AG10803 (cell line): ENCODE measurements at places on chromosomes 7 and 10.

DNA sequence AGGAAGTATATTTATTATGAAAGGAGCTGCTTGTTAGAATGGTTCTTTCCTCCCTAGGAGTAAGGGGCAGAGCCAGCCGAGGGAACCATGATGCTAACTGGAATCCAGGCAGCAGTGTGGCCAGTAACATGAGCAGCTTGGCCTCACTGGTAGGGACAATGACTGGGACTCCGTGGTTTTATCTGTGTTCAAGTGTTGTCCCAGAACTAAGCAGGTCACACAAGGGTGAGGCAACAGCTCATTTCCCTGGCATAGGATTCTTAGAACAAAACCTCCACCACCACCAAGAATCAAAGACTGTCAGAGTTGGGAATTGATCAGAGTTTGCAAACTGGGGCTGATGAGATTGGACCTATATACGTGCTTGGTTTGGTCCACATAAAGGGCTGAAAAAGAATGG is 138.9 kb upstream of the COBL start:
- DNase-seq = no peak

DNA sequence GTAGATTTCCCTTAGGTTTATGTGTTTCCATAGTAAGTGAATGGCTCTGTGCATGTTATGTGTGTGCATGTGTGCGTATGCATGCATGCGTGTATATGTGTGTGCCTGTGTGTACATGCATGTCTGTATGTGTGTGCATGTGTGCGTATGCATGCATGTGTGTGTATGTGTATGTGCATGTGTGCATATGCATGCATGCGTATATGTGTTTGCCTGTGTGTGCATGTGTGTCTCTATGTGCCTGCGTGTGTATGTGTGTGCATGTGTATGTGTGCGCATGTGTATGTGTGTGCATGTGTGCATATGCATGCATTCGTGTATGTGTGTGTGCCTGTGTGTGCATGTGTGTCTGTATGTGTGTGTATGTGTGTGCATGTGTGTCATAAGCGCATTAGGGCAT is 98.8 kb upstream of the AGBL3 start:
- no peak for DNase-seq

GRCh38 chr10:79097021-79097872 is 28.5 kb downstream of the ZMIZ1 start:
- DNase-seq = no peak

- DNase-seq = no peak
Observed at GRCh38 chr7:30389791-30390190, 88.8 kb downstream of the NOD1 start.

DNA sequence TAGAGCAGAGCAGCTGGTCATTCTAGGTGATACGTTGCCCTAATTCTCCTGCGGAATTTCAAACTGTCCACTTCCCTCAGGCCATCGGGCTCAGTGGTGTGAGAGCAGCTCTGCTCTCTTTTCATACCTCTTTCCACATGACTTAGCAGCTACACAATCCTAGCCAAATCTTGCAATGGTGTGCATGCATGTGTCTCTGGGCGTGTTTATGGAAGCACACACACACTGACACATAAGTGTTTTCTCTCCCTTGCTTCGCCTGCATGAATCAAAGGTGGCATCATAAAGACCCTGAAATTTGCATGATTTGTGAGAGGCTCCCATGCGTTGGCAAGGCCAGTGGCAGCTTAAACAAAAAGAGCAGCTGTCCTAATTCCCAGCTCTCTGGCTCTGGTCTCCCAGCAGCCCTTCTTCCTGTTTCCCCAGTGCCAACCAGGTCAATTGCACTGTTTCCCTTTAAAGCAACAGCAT is 1189.5 kb downstream of the GATA3 start:
- no peak for DNase-seq

DNA sequence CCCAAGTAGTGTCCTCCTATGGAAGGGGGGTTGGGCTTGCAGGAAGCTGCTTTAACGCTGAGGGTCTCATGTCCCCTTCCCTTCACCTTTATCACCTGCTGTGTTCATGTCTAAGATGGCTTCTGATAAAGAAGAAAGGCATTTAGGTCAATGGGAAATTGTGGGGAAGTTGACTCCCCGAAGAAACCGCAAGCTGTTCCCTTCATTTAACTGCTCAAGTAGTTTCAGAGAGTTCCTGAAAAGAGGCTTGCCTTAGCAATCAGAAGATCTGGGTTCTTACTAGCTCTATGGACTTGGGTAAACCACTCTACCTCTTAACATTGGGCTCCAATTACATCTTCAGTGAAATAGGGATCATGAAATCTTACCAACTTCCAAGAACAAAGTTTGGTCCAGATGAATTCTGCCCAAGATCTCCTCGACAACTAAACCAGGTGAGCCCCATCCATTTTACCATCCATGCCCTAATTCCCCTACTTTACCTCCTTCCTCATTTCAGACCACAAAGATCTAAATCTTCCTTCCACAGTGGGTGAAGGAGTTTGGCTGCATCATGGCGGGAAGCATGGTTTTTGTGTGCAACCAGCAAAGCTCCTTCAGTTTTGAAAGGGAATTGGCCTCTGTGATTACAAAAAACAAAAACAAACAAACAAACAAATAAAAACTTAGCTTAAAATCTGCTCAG is 30.4 kb upstream of the UCN3 start:
- DNase-seq = no peak

DNA sequence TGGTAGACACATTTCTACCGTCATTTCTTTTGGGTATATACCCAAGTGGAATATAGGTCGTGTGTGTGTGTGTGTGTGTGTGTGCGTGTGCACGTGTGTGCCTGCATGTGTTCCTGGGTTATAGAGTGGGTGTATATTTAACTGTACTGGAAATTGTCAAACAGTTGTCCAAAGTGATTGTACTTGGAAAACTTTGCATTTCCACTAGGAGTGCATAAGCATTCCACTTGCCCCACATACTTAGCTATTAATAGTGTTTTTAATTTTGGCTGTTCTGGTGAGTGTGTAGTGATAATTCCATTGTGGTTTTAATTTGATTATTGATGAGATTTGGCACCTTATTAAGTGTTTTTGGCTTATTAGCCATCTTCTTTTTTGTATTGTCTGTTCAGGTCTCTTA is 25.9 kb downstream of the TRUB1 start:
- no peak for DNase-seq

- DNase-seq = no peak
Observed at GRCh38 chr7:155428171-155428834, 29.6 kb upstream of the EN2 start.

GRCh38 chr7:154581251-154581890 is 421.6 kb downstream of the PAXIP1 start:
- DNase-seq = no peak

- no peak for DNase-seq
Observed at GRCh38 chr10:7250236-7250635, 160.6 kb downstream of the SFMBT2 start.

DNA sequence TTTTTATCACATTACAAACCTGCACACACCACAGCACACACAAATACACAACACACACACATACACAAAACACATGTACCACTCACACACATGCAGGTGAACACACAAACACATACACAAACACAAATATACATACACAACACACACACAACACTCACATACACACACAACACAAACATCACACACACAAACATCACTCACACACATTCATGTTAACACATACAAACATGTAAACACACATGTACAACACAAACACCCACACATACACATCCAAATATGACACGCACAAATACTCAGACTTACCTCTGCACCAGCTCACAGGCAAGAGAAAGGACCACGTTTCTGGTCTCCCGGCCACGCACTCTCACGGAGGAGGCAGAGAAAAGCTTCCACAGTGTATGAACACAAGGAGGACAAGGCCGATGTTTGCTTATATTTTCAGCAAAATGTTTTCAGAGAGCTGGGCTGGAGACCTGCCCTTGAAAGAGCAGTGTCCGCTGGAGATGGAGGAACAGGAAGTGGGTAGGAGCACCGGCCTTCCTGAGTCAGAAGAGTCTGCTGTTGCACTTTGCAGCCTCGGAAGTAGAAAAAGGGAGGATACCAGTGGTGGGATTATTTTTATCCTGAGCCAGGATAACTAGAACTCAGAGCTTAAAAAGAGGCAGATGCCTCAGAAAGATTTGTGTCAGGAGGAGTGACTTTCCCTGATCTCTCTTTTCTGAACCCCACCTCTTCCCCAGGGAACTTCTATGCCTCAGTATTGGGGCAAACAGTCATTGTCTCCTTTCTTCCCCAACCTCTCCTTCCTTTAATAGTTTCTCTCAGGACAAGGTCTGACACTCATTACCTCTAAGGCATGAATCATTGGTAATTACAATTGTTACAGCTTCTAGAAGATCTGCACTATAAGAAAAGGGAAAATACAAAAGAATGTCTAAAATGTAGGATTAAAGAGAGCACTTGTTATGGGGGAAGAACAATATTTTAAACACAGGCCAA is at the start of gene GIMAP6:
GIMAP6 (minus strand) TSS at position 520 of the 999 bp plus-strand sequence. CDS start 2,243 bp downstream, outside the sequence.
- DNase-seq = no peak

- DNase-seq = no peak
Observed at GRCh38 chr7:36961097-36961496, 236.8 kb upstream of the AOAH start.

DNA sequence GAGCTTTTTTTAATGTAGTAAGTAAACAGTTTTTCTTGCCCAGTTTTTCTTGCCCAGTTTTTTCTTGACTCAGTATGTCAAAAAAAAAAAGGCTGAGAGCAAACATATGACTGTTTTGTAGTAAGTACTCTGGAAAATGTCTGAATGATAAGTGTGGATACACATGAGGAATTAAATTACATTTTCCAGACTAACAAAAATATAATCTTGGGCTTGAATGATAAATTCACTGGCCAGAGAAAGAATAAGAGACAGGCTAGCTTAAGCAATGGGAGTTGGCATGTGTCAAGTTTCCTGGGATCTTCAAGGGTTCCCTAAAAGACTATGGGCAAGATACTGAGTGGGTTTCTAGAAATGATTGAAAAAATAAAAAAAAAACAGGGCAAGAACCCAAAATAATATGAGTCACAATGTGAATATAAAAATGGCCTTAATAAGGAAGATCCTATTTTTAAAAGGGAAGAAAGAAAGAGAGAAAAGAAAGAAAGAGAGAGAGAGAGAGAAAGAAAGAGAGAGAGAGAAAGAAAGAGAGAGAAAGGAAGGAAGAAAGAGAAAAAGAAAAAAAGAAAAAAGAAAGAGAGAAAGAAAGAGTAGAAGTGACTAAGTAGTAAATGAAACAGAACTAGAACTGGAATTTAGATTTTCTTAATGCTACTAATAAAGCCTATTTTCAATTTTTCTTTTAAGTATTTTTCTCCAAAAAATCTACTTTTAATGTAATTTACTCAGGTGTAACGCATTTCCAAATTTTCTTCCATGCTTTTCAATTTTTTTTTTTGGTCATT is 60.2 kb downstream of the TFPI2 start:
- DNase-seq = no peak

GRCh38 chr7:127644484-127644883 is 7.5 kb upstream of the SND1 start:
- DNase-seq = peak; percentile 29

GRCh38 chr10:130359711-130360110 is 223.5 kb downstream of the GLRX3 start:
- no peak for DNase-seq

DNA sequence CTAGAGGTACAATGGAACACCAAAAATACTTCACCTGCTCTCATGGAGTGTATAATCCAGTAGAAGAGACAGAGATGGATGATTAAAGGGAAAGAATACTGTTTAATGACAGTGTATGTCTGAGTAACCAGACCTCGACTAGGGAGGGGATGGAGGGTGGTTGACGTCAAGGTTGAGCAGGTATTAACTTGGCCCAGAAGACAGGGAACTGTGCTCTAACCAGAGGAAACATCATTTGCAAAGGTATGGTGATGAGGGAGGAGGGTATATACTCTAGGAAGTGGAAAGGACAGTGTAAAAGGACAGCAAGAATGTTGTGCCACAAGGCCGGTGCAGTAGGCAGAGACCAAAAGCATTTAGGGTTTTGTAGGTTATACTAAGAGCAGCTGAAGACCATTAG is 2.9 kb downstream of the MIOS start:
- DNase-seq = no peak

- DNase-seq = no peak
Observed at GRCh38 chr10:78260141-78260540, 226.5 kb downstream of the RPS24 start.

DNA sequence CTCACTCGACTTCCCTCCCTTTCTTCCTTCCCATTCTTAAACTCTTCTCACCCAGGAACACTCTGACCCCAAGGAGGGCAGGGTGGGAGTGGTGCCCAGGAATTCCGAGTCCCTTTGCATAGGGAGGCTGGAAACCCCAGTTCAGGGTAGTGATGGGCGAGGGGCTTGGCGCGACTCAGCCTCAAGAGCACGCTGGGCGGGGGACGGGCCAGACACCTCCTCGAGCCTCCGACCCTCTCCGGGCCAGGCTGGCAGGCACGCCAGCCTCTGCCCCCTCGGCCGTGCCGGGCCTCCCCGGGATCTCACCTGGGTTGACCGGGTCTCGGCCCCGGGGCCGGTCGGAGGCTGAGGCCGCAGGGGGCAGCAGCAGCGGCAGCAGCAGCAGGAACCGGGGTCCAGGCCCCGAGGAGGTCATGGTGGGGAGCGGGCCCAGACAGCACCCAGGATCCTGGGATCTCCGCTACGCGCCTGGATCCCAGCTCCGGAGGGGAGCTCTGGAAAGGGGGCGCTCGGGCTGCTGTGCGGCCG is 457 bp downstream of the PLOD3 start:
- no peak for DNase-seq

GRCh38 chr10:7525314-7526016 is 114.6 kb upstream of the SFMBT2 start:
- DNase-seq = peak; percentile 70

DNA sequence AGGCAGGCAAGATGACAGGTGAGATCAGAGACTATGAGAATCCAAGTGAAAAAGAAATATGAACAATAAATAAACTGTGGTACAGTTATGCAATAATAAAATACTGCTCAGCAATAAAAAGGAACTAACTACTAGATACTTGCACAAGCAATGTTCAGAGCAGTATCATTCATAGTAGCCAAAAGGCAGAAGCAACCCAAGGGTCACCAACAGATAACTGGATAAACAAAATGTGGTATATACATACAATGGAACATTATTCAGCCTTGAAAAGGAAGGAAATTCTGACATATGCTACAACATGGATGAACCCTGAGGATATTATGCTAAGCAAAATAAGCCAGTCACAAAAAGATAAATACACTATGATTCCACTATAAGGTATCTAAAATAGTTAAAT is 76.9 kb upstream of the KCNIP2 start:
- no peak for DNase-seq

- DNase-seq = no peak
Observed at GRCh38 chr10:125016123-125016522, 74.2 kb downstream of the ZRANB1 start.
